ENCODE measurements at places on chromosomes 13 and 19.

DNA sequence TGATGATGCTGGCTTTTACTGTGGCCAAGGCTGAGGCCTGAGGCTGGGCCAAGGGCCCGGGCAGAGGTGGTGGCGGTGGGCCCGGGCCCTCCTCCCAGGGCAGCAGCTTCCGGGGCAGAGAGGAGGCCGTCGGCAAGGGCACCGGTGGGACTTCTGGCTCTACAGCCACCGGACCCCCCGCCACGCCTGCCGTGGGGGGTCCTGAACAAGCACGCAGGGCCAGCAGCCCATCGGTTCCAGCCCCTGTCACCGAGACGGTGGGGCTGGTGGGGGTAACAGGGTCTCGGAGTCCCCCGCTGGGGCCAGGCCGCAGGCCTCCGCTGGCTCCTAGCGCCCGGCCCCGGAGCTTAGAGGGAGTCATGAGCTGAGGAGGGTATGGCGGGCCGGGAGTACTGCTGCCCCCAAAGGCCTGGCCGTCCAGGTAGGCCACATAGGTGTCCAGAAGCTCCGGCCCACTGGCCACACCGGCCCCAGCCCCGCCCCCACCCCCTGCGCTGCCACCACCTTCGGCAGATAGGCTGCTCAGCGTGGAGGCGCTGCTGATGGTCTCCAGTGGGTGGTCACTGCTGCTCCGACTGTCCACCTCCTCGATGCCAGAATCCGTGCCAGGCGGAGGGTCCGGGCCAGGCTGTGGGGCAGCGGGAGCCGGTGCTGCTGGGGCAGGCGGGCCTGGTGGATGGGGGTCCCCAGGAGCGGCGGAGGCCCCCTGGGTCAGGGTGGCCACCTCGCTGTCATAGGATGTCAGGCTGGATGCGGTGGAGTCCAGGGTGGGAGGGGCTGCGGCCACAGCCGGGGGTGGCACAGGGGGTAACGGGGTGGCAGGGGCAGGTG lies 17.3 kb downstream of the C19orf81 start:
- no peak for DNase-seq

DNA sequence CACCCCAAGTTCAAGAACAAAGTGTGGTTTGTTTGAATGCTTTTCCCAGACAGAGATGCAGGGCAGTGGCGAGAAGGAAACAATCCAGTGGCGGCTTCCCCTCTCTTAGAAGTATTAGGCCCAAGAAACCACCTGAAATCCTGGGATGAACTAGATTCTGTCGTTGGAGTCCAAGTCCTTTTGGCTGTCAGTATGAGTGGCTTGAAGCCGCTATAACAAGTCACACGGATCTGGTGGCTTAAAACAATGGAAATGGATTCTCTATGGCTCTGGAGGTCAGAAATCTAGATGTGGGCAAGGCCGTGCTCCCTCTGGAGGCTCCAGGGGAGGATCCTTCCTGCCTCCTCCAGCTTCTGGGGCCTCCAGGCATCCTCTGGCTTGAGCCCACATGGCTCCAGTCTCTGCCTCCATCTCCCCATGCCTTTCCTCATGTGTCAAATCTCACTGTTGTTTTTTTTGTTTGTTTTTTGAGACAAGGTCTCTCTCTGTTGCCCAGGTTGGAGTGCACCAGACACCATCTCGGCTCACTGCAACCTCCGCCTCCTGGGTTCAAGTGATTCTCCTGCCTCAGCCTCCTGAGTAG lies 97.7 kb downstream of the GNG7 start:
- DNase-seq, result no peak

DNA sequence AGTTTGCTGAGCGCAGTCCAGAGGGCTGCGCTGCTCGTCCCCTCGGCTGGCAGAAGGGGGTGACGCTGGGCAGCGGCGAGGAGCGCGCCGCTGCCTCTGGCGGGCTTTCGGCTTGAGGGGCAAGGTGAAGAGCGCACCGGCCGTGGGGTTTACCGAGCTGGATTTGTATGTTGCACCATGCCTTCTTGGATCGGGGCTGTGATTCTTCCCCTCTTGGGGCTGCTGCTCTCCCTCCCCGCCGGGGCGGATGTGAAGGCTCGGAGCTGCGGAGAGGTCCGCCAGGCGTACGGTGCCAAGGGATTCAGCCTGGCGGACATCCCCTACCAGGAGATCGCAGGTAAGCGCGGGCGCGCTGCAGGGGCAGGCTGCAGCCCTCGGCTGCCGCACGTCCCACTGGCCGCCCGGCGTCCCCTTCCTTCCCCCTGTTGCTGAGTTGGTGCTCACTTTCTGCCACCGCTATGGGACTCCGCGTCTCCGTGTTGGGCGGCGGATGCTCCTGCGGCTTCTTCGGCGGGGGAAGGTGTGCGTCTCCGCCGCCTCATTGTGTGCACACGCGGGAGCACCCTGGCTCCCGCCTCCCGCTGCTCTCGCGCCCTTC lies 772 bp downstream of the GPC6 start:
- DNase-seq, result no peak

DNA sequence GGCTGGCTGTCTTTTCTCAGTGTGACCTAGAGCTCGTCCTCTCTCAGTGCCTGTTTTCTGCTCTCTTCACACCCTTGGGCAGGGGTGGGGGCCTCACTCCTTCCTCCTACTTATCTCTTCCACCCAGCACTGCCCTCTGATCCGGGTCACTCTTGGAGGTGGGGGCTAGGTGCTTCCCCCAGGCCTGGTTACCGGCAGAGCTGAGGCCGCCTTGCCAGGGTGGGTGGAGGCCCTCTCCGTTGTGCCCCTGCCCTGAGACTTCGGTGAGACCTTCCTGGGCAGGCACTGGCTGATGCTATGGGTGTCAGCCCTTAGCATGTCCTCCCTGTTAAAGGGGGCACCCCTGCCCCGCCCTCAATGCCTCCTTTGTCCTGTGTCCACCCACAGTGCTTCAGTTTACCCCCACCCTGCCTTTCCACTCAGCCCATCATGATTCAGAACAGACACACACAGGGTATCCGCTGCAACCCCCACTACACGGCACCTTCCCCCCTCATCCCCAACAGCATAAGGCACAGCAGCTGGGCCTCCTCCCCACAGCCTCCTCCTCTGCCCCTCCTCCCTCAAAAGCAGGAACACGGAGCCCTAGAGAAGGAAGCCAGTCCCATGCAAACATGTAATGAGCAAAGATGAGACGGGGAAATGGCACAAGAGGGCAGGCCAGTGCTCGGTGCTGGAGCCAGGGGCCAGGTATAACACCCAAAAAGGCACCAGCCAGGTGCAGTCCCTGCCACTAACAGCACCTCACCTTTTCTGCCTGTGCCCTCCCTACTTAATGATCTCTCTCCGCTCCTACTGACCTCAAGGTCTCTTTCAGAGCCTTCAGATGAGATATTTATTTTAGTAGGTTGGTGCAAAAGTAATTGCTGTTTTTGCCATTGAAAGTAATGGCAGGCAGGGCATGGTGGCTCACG lies 9.8 kb downstream of the ZGLP1 start:
- no peak for DNase-seq

DNA sequence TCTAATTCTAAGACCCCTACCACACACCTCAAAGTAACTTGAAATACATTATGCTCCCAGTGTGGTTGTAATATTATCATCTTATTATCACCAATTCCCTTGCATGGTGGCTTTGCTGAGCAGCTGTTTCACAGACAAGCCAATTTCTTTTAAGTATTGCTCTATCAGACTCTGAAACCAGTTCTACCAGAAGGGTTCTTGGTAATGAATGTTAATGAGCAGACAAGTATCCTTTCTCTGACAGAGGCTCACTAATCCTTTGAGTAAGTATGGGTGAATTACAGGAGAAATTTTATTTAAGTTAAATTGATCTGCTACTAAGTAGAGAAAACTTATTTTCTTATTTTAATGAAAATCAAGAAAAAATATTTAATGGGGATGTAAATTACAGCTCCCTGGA lies 326.0 kb downstream of the GPC6 start:
- no peak for DNase-seq

DNA sequence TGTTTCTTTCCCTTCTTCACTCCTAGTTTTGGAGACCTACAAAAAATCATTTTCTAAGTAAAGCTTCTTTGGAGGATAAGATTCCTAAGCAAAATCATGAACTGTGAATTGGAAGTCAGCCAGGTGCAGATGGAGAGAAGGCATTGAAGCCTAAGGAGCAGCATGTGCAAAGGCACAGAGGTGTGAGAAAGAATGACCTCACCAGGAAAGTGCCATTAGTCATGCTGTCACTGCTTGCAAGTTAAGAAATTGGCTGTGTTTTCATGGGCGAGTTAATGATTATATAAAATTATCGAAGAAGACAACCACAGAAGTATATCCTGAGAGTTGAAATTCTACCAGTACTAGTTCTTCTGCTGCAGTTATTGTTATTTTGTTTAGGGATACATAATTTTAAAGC lies 80.3 kb upstream of the KLHL1 start:
- no peak for DNase-seq

DNA sequence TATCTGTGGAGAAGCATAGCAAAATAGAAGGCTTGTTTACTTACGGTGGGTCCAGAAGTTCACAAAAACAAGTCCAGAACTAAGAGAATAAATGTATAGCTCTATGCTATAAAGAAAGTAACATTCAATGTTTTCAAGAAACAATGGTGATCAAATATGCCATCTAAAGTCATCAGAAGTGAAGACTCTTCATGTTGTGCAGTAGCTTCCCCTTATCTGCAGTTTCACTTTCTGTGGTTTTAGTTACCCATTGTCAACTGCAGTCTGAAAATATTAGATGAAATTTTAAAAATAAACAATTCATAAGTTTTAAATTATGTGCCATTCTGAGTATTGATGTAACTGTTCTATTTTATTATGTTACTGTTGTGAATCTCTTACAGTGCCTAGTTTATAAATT lies 72.5 kb downstream of the EDNRB start:
- DNase-seq, result no peak

GRCh38 chr19:35272122-35272719 lies 3.5 kb downstream of the USF2 start:
- no peak for DNase-seq

- no peak for DNase-seq
Measured at GRCh38 chr13:92538164-92538563, 688.4 kb upstream of the GPC6 start.
